ENCODE measurements at places on chromosomes 1 and 21.

- no peak for DNase-seq
Measured at GRCh38 chr1:38183096-38183495, 136.5 kb upstream of the POU3F1 start.

DNA sequence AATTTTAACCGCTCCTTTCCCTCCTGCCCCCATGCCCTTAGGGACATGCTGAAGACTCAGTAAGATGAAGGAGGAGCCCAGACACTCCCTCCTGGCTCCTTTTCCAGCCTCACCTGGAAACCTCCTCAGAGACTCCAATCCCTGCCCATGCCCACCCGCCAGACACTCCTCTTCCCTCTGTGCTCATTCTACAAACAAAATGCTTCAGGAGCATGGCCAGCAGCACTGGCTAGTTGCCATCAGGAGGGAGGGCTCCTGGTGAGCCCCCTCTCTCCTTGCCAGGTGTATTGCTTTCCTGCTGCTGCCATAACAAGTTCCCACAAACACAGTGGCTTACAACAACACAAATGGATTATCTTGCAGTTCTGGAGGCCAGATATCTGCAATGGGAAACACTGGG, 126.1 kb downstream of the PSMG1 start:
- DNase-seq, result no peak

DNA sequence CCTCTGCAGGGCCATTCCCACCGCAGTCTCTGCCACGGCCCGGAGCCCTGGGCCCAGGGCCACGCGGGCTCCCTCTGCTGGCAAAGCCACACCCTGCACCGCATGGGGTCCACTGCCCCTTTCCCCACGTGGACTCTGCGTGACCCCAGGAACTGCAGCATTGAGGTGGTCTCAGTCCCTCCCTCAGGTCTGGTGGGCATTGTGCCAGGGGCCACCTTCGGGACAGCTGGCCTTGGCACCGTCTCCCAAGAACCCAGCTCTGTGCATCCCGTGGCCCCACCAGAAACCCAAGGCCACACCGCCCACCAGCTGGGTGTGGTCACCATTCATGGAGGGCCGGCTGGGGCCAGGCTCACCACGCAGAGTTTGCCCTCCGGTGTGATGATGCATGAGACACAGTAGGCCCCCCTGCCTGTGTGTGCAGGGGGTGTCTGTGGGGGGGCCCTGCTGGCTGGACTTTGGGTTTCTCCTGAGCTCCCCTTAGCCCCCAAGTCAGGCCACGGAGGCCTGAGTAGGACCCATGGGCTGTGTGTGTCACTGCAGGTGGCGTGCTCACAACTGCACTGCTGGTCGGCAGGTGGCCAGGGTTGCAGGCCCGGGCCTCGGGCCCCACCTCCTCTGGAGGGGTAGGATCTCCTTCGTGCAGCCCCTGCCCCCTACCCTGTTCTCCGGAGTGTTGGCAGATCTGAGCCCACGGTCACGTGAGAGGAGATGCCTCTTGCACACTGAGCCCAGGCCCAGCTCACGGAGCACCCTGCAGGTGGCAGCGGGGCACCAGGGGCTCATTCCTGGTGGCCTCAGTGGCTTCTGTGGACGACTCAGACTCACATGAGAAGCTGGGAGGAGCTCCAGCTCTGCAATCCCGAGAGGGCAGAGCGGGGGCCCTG, 5.8 kb downstream of the VWA1 start:
- DNase-seq, result peak; percentile 41

DNA sequence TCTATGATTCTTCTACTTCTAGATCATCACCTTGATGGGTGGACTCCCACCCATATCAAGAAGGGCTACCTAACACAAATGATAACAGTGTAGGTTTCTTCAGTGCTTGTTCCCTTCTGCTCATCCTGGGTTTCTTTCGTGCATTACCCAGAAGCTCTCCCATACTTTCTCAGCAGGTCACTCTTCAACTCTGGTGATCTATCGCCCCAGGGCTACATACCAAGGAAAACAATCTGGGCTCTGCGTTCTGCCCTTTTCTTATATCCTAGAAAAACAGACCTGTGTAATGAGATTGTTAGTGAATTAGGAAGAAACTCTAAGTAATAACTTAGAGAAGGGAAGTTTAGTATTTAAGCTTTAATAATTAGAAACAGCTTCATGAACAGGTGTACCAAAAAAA, 370.6 kb upstream of the SPAG17 start:
- no peak for DNase-seq

DNA sequence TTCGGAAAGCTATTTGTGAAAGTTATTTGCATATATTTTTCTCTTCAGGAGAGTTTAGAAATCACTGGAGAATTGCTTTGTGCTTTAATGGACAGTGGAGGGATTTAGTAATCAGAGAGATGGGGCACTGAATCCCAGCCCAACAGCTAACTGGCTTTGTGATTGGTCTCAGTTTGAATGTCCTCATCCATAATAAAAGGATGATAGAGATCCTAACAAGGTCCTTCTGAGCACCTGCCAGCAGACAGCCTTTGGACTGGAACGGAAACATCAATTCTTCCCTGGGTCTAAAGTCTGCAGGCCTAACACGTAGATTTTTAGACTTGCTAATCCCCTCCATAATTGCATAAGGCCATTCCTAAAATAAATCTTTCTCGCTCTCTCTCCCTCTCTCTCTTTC, 112.0 kb upstream of the ADAMTS5 start:
- DNase-seq, result no peak

DNA sequence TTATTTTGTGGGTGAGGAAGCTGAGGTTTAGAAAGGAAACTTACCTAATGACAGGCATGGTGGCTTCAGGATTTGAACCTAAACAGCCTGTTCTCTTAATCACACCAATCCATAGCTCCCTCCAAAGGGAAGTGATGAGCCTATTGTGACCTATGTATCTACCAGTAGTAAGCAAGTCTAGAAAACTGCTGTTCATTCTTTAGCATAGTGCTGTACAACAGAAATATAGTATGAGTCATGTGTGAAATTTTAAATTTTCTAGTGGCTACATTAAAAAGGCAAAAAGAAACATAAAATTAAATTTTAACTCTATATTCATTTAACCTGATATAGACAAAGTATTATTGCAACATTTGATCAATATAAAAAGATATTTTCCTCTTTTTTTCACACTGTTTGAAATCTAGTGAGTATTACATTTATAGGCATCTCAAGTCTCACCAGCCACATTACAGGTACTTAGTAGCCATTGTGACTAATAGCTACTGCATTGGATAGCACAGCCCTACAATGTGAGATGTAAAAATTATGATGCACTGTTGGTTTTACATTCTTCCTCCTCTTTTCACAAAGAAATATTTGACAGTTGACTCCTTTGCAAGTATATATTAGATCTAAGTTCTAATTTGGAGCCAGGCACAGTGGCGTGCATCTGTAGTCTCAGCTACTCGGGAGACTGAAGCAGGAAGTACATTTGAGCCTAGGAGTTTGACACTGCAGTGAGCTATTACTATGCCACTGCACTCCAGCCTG, 16.6 kb downstream of the IPO9 start:
- no peak for DNase-seq

- no peak for DNase-seq
Measured at GRCh38 chr21:41866274-41866809, 12.8 kb downstream of the PRDM15 start.
